Stimulated activated CD8-positive, alpha-beta memory T cell treated with anti-CD3 and anti-CD28 coated beads, Interleukin-7, amount 100 ng/mL, for 24 hours (primary cell): ENCODE measurements at places on chromosomes 1 and 21.

- no peak for DNase-seq
Measured at GRCh38 chr1:160058087-160058486, 11.9 kb downstream of the KCNJ10 start.

DNA sequence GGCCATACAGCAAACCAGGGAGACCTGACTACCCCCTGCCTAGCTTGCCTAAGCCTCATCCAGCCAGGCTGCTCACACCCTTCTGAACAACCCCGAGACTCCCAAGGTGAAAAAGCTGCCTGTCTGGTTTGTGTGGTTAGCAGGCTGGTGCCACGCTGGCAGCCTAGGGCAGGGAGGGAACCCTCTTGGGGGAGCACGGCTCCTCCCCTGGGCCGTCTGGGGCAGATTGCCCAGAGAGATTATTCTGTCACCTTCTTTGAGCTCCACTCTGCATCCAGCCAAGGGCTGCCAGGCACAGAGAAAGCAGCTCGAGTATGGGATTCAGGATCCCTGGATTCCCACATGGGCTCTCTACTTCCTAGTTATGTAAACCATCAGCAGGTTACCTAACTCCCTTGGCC is 27.5 kb upstream of the TCEA3 start:
- no peak for DNase-seq

- DNase-seq = no peak
Measured at GRCh38 chr1:84840346-84840745, 52.7 kb downstream of the LPAR3 start.

DNA sequence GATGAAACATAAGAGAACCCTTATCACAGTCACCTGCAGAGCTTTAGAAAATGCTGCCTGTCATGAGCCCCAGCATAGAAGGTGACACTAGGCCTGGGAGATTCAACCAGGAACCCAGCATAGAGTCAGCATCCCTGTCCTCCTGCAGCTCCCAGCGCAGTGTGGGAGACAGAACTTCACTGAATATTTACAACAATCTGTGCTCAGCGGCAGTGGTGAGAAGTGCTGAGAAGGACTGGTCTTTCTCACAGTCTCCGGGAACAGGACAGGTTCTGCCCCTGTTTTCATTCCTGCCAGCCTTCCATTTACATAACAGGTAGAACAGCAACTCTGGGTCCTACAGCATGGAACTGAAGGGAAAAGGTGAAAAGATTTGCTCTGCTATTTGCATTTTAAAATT is 83.5 kb upstream of the GADD45A start:
- no peak for DNase-seq

DNA sequence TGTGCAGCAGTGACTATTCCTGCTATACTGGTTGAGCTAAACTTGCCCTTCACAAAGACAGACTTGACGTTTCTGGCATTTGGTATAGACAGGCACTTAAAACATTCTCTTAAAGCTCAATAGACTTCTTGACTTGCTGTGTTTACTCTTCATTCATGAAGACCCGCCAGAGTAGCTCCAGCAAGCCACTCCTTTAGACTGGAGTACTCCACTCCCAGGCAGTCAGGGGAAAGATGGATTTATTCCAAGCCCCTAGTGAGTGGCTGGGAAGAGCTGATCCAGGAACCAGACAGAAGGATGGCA is 70.7 kb downstream of the EVA1C start:
- DNase-seq = no peak

DNA sequence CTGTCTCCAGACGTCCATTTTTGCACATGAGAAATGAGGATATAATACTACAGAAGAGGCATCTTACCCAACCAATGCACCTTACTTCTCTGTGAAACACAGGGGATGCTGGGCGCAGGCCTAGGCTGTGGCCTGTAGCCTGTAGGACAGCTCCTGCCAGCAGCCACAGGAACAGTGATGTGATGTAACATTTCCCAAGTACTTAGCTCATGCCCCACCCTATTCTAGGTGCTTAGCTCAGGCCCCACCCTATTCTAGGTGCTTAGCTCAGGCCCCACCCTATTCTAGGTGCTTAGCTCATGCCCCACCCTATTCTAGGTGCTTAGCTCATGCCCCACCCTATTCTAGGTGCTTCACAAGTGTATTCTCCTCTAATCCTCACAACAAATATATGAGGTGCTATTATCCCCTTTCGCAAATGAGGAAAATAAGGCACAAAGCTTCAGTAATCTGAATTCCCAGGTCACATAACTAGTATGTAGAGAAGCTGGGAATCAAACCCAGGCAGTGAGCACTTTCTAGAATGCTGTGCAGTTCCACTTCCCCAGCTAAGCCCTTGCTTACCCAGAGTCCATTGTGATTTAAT is 4.6 kb upstream of the NAXE start:
- no peak for DNase-seq

DNA sequence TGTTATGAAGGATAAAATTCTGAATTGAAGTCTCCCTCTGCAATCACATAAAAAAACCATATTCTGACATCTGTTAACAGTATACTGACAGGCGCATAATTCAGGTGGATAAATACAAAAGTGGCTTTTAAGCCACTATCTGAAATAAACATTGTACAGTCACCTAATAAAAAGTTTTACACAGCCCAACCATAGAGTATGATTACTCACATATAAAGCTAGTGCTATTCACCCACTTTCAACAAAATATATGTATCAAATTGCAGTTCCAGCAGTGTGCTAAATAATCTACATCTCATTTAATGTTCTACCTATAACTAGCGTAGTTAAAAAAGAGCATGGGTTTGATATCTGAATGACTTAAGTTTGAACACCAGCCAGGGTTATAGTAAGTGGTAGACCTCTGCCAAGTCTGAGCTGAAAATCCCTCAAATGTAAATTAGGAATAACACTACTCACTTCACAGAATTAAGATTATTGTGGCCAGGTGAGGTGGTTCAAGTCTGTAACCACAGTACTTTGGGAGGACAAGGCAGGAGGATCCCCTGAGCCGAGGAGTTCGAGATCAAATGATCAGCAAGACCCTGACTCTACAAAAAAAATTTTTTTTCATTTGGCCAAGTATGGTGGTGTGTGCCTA is 3.9 kb downstream of the EGLN1 start:
- no peak for DNase-seq

DNA sequence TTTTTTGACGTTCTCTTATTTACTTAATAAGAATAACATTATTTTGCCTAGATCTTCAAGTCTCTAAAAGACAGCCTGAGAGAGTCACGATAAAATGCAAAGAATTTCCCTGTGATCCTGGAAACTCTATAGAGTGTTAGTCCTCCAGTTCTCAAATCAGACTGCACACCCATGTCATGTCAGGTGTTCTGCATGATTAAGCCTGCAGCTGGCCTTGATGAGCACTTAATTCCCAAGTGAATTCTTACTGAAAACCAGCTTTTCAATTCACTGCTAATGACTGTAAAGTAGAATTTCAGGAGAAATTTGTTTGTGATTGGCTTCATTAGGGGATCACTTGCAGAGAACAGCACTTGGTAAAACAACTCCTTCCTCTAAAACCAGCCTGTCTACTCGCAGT is 41.9 kb downstream of the CHML start:
- no peak for DNase-seq

DNA sequence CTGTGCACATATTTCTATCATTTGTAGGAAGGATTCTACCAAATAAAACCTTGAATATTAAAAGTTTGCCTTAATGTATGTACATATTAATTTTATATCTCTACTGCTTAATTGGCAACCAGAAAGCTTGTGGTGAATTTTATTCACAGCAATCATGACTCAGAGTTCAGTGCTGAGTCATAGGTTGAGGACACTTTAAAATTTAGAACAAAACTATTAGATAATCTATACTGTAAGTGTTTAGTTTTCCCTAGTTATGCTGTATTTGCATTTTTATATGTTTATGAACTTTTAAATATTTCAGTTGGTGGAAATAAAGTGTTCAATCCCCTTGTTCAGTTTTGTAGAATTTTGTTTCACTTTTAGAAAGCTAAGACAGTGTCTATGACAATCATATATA is 841.5 kb downstream of the KCNT2 start:
- DNase-seq = no peak

DNA sequence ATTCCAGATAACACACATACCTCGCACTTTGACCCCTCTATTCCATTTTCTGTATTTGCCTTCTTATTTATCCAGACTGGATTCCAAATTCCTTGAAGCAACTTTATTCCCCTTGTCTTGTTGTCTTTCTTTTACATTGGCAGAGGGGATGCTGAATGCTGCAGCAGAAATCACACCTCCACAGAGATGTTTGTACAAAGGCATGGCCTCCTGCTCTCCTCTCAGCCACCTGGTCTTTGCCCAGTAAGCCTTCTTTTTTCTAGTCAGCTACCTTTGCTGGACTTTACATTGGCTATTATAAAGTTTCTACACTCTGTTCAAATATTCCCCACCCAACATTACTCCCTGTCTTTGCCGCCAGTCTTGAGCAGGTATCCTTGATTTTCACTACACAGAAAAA is 75.1 kb downstream of the LAMC1 start:
- no peak for DNase-seq

- no peak for DNase-seq
Measured at GRCh38 chr1:31511848-31512615, 64.3 kb upstream of the TINAGL1 start.

DNA sequence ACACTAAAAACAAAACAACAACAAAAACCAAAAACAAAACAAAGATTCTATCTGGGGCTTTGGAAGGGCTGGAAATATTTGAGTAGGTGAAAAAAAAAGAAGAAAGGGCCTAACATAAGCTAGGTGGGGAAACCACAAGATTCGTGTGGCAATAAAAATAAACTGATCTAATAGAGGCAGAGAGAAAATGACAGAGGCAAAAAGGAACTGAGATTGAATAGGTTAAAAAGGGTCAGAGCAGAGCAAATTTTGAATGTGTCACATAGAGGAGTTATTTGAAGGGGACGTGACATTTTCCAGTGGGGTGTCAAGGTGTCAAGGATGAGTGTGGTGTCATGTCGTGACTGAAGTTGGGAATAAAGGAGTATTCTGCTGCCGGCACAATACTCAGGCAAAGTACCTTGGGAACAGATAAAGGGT is 65.2 kb upstream of the RALGPS2 start:
- no peak for DNase-seq

DNA sequence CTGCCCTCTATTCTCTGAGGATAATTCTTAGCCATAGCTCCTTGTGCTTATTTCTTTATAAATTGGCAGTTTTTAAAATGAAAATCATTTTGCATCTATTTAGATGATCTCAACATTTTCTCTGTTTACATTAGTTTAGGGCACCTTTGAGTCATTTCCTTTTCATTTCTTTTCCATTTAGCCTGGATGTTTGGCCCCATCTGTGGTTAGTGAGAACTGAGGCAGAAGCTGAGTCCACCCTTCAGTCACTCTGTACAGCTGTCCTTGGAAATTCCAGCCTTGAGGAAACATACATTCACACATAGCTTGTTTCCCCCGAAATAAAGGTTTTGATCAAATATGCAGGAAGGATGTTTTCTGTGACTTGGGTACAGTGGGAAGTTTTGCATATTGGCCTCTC is 123.7 kb downstream of the NTNG1 start:
- no peak for DNase-seq

DNA sequence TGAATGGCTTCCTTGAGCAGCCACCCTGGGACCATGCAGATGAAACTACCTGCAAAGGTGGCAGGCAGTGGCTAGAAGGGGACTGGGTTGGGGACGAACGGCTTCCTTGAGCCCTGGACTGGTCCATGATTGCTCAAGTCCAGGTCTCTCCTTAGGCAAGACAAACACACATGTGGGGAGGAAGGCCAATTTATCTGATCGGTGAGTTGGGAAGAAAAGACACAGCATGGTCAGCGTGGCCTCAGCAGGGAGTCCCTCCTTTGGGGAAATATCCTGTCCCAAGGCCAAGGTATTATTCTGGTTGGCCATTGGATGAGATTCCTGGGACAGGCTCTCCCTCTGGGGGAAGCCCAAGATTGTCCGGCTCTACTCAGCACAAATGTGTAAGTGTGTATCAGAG is 116.3 kb upstream of the ERG start:
- no peak for DNase-seq

- DNase-seq = no peak
Measured at GRCh38 chr1:217109928-217110327, 386.7 kb upstream of the ESRRG start.

DNA sequence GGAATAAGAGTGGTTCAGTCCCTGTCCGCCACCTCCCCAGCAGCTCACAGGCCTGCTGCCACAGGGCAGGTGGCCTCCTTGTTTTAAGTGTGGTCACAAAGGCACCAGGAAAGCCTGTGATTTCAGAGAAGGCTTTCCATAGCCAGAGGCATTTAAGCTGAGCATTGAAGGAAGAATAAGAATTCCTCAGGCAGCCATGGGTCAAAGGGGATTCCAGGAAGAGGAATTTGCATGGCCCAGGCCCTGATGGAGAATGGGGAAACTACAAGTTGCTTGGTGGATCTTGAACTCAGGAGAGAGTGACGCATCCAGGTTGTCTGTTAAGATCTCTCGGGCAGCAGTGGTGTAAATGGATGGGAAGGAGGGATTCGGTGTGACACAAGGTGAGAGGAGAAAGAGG is 66.7 kb downstream of the KLHDC7A start:
- no peak for DNase-seq

DNA sequence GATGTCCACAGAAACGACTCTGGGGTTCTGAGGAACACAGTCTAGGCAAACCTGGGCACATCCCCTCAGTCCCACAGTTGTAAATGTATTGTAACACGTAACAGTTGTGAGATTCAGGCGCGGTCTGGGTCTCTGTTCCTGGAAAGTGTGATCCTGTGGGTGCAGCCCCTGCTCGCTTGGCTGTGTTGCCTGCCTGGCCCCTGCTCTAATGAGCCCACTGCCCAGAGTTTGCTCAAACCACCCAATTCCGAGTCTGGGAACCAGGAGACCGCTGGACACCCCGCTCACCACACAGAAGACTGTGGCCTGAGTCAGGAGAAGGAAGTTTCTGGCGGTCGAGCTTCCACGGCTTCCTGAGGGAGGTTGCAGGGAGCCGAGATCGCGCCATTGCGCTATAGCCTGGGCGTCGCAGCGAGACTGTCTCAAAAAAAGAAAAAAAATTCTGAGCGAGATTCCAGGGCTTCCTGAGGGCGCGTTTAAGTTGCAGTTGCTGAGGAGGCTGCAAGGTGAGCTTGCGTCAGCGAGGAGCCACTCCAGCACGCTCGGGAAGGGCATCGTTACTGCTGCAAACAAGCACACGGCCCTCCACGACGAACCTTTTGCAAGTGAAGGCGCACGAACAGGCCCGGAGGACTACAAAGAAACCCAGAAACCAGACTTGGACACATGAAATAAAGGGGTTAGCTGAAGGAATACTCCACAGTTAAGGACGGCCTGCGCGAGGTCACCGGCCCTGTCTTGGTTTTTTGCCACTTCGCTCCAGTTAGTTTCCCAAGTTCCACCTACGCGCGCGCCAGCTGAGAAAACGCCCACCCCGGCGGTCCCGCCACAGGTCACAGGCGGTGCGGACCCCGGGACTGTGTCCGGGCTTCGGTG is 1.1 kb downstream of the C21orf58 start:
- no peak for DNase-seq

DNA sequence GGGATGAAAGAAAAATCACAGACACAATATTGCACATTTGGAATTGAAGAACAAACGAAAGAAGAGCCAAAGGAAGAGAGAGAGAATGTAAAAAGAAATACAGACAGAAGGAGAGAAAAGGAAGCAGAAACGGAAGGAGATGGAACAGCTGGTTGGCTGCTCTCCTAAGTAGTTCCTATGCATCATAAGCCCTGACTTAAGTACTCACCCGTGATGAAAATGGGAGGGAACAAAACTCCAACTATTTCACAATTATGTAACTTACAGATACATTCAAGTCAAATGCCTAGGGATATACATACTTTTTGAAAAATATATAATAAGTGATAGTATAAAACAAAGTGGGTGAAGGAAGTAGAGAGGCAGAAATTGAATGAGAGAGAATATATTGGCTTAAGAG is 88.5 kb downstream of the TTLL7 start:
- no peak for DNase-seq

GRCh38 chr1:65267271-65267670 is 42.1 kb upstream of the DNAJC6 start:
- no peak for DNase-seq

GRCh38 chr1:175269151-175269550 is 76.6 kb upstream of the KIAA0040 start:
- no peak for DNase-seq
